Activated gamma-delta T cell treated with Interleukin-2 at 50 U/mL for 16 hours (primary cell): ENCODE measurements at places on chromosomes 7 and 10.

DNA sequence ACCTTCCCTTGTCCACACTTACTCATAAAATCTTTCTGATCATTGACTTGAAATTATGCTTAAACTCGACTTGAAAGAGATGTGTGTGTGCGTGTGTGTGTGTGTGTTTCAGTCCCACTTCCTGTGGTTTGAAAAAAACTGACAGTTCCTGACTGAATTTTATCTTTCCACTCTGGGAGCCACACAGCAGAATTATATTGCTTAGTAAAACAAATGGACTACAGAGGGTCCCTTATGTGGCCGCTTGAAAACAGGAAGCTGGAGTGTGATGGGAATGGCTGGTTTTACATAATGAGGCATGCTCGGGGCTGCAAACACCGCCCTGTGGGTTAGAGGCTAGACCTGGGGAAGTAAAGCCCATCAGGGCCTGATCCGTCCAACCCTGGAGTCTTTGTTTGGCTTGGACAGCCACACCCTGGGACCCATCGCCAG lies 54.8 kb downstream of the LYZL1 start:
- no peak for DNase-seq

GRCh38 chr10:63478564-63478963 lies 12.8 kb upstream of the JMJD1C start:
- DNase-seq, result no peak

DNA sequence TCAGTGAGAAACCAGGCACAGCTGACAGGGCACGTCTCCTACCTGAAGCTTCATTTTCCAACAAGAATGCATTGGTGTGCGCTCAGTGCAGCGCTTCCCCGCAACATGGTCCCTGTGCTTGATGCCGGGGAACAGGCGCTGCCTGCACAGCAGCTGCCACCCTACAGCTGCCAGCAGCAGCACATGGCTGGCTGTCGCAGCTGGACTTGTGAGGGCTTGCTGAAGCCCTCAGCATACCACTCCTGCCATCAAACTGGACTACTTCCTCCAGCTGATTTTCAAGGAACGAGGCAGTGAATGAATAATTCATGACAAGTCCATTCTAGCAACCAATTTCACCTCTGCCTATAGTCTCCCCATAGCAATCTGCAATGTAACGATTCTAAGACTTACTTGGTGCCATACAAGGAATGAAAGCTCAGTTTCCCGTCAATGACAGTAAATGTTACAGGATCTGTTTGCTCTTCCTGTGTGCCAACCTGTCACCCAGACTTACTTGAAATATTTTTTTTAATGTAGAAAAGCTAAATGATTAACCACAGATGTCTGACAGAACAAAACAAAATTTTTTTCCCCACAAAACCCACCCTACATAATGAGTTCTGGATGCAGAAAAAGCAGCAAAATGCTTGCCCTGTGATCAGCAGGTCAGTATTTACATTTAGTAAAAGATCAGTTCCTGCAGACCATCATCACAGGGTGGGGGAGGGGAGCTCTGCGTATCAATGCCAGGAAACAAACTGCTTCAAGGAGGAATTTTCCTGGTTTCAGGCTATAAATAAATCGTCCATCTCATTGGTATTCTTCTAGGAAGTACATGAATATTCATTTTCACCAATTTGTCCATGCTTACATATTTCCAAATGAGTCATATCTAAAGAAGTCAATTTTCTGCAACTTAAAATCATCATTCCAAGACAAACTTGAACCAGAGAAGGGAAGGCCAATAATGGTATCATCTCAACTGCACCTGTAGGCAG lies 140.6 kb downstream of the ALOX5 start:
- DNase-seq, result no peak

- DNase-seq, result no peak
Observed at GRCh38 chr10:95881316-95881715, 26.5 kb upstream of the CC2D2B start.

GRCh38 chr7:54632696-54633095 lies 90.5 kb downstream of the VSTM2A start:
- no peak for DNase-seq

DNA sequence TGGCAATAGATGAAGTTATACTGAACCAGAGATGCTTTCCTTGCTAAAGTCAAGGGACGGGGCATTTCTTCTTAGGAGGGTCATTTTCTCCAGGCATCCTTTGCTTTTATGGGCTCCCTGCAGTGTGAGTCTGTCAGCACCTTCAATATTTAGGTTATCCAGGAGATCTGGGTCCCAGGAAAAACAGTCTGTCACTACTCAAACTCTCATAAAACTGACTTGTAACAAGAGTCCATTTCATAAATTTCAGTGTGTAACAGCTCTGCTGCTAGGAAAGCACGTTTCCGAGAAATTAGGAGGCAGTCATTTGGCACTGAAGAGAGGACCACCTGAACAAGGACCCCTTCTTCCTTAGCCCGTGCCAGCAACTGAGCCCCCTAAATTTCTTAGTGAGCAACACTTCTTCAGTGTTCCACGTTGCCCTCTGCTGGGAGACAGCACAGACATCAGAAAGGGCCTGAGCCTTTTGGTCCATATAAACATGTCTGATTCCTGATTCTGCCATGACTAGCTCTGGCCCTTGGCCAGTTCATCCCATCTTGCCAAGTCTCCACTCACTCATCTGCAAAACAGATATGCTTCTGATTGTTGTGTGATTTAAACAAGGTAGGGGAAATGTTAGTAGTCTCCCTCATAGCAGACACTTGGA lies 7.2 kb downstream of the GCC1 start:
- DNase-seq, result no peak

DNA sequence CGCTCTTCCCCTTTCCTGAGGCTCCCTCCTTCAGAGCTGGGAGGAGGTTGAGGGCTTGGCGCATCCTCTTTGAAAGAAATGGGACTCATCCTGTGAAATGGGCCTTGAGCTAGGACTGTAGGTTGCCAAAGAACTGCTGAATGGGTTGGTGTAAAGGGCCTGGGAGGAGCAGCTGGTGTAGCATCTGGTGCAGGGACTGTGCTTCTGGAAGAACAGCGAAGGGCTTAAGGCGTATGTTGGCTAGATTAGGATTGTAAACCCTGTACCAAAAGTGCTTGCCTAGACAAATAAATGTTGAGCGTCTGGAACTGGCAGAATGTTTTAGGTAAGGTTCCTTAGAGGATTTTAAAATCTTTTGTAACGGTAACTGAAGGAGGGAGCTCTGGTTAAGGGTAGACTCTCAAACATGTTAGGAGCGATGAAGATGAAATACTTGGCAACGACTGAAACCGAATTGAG lies 563 bp downstream of the STAM start:
- DNase-seq, result no peak

GRCh38 chr7:115007751-115008150 lies 85.9 kb downstream of the MDFIC start:
- no peak for DNase-seq
